ENCODE measurements at places on chromosomes 12 and 14. TPM values are rescaled to one million over a fixed set of nuclear protein-coding genes. Genes with fewer than 3 reads are reported as not detected.

HOXC9 gene
- not detected for total RNA-seq

DNA sequence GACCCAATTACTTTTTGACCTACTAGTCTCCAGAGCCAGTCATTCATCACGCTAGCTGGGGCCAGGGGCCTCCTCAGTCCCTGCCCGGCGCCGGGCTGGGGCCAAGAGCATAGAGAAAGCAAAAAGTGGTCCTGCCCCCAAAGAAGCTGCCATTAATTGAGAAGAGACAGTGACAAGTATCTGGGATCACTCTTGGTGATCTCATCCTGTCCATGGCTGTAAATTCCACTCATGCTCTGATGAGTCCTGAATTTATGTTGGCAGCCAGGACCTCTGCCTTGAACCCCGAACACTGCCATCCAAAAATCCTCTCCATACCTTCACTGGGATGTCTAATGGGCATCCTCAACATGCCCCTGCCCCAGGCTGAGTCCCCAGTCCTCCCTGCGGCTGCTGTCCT is 34.4 kb upstream of the DLK1 start:
- H3K36me3 ChIP-seq: no peaks in the 10 kb centered on the region
- no peak for DNase-seq
- no peak overlapping the region for H3K27ac ChIP-seq
- peaks cover 2% of the 10 kb centered on the region for H3K27me3 ChIP-seq
- H3K4me3 ChIP-seq: no peak overlapping the region
- H3K4me1 ChIP-seq: peaks cover 20% of the 10 kb centered on the region

DNA sequence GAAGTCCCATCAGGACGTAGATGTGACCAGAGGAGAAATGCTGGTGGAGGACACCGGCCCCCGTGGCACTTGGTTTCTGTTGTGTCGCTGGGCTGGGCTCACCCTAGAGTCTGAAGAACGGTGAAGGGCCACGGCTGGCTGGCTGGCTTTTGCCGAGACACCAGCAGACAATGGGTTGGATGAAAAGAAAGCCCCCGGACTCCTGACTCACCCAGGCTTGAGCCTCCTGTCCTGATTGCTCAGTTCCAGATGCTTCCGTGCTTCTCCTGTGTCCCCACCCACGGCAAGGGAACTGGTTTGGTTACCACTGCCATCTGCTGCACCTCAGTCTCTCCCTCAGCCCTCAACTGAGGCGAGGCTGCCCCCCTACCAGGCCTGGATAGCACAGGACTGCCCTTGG is 10.4 kb upstream of the ENDOU start:
- H3K27me3 ChIP-seq: peaks cover 11% of the 10 kb centered on the region
- peak overlapping the region; percentile 97 for H3K27ac ChIP-seq
- peaks cover 20% of the 10 kb centered on the region for H3K4me1 ChIP-seq
- H3K36me3 ChIP-seq: no peaks in the 10 kb centered on the region

DNA sequence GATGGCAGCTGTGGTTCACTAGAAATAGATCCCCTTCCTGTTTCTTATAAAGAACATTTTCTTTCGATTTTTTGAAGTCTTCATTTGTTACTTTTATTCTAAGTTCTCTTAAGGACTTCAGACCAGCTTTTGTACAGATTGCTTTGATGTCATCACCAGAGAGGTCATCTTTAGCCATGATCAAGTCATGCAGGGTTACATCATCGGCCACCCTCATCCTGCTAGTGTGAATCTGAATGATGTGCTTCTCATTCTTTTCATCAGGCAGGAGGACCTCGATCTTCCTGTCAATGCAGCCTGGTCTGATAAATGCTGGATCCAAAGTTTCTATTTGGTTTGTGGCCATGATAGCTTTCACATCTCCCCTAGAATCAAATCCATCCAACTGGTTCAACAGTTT is 706.7 kb downstream of the RERGL start:
- no peak overlapping the region for H3K27ac ChIP-seq
- no peak for DNase-seq
- H3K4me3 ChIP-seq: no peak overlapping the region
- no peaks in the 10 kb centered on the region for H3K4me1 ChIP-seq
- no peaks in the 10 kb centered on the region for H3K36me3 ChIP-seq
- H3K27me3 ChIP-seq: no peaks in the 10 kb centered on the region

PRKAG1 gene
- total RNA-seq: 58.2 TPM

GRCh38 chr14:99413172-99413571 is 67.5 kb downstream of the SETD3 start:
- H3K36me3 ChIP-seq: no peaks in the 10 kb centered on the region
- no peak overlapping the region for H3K4me3 ChIP-seq
- DNase-seq: no peak
- no peaks in the 10 kb centered on the region for H3K27me3 ChIP-seq

WIF1 gene
- not detected for total RNA-seq

- peaks cover 6% of the 10 kb centered on the region for H3K4me1 ChIP-seq
- no peak overlapping the region for H3K27ac ChIP-seq
- DNase-seq: no peak
- no peaks in the 10 kb centered on the region for H3K27me3 ChIP-seq
- no peaks in the 10 kb centered on the region for H3K36me3 ChIP-seq
These were observed 30.4 kb downstream of the CHST11 start for GRCh38 chr12:104486943-104487819.

BHLHE41 gene
- 3.6 TPM for total RNA-seq

GRCh38 chr12:6444031-6444430 is 724 bp upstream of the CD27 start:
- H3K4me3 ChIP-seq: no peak overlapping the region
- no peaks in the 10 kb centered on the region for H3K4me1 ChIP-seq
- no peak for DNase-seq
- no peak overlapping the region for H3K27ac ChIP-seq

- H3K27ac ChIP-seq: no peak overlapping the region
- no peaks in the 10 kb centered on the region for H3K4me1 ChIP-seq
- no peaks in the 10 kb centered on the region for H3K27me3 ChIP-seq
- no peak for DNase-seq
These were observed 67.9 kb upstream of the PDZRN4 start for GRCh38 chr12:41120211-41120610.

FZD10 gene
- total RNA-seq: not detected

GRCh38 chr12:14999021-14999694 is 26.3 kb downstream of the PDE6H start:
- H3K4me3 ChIP-seq: no peak overlapping the region
- H3K4me1 ChIP-seq: peaks cover 14% of the 10 kb centered on the region
- no peak for DNase-seq
- H3K27me3 ChIP-seq: no peaks in the 10 kb centered on the region
- H3K36me3 ChIP-seq: no peaks in the 10 kb centered on the region

GRCh38 chr12:9344541-9344940 is 136.3 kb upstream of the PZP start:
- no peak overlapping the region for H3K27ac ChIP-seq
- H3K4me3 ChIP-seq: no peak overlapping the region
- H3K4me1 ChIP-seq: peaks cover 1% of the 10 kb centered on the region
- no peaks in the 10 kb centered on the region for H3K27me3 ChIP-seq
- H3K36me3 ChIP-seq: no peaks in the 10 kb centered on the region

TSFM gene
- 35.7 TPM for total RNA-seq

Measured in glutamatergic neuron (in vitro differentiated cells).